ENCODE measurements at places on chromosomes 11 and 22.

- DNase-seq, result no peak
Observed at GRCh38 chr11:28227460-28227859, 119.3 kb downstream of the METTL15 start.

GRCh38 chr22:23603266-23603665 is 23.2 kb upstream of the IGLL1 start:
- DNase-seq, result no peak

GRCh38 chr22:17343766-17344165 is 25.5 kb upstream of the CECR2 start:
- DNase-seq, result no peak

DNA sequence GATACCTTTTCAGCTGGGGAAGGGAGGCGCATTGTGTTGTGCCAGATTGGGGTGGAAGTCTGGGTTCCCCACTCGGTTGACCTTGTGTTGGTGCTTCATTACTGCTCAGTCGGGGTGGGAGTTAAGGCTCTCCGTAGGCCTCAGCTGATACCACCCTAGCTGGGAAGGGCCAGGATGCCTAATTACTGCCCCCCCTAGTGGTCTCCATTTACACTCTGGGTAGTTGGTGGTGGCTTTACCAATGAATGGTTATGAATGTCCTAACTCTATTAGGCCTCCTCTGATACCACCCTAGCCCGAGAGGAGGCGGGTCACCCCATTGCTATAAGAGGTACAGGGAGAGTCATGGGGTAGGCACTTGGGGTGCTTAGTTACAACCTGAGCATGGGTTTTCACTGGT is 27.5 kb upstream of the HIKESHI start:
- DNase-seq, result no peak

DNA sequence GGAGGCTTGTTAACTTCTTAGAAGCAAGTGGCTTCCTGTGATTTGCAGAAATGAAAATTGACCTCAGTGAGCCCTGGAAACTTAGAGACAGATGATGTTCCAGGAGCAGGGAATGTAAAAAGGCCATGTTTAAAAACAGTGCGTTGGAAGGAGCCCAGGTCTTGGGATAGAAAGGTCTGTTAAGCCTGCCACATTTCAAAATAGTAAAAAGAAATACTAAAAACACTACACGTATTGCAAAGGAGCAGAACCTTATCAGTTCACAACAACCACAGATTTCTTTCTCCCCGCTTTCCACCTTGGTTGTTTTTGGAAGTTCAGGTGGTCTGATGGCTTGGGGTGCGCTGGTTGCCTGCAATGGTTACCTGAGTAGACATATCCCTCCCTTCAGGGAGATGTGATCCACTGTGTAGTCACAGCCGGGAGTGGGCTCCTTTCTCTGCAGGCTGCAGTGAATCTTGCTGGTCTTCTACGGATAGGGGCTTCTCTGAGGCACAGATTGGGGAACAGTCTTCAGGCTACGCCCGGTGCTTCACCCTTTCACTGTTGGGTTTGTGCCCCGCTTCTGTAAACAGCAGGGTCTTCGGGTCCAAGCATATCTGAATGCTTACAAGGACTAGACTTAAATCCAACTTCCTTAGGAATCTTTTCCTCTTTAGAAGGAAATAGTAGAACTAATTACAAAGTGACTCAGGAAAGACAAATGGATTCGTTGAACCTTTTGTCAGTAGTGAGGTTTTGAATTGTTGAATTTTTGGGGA is 1.9 kb downstream of the TEAD1 start:
- peak; percentile 41 for DNase-seq

- DNase-seq, result no peak
Observed at GRCh38 chr22:47687346-47687655, 924.9 kb downstream of the TBC1D22A start.

DNA sequence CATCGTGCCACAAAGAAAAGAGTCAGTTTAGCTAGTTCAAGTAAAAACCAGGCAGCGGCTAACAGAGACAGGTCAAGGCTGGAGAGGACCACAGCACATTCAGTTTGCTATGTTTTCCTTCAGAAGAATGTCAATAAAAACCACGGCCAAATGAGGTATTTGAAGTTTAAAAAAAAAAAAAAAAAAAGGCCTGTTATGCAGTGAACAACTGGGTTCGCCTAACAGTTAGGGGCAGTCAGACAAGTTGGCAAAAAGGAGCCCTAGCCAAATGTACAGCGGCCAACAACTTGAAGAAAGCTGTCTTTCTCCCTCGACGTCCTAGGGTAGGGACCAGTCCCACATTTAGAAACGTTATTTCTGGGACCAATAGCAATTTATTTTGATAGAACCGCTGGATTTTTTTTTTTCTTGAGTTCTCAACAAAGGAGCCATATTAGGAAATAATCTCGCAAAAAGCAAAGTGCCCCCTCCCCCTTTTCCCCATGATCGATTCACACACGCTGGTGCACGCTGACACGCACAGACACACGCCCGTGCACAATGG is 237.8 kb downstream of the TTC28 start:
- DNase-seq, result no peak

GRCh38 chr11:129061492-129062230 is 119.0 kb upstream of the TP53AIP1 start:
- peak; percentile 93 for DNase-seq

GRCh38 chr11:18956630-18957029 is 17.4 kb upstream of the MRGPRX1 start:
- DNase-seq, result no peak

- no peak for DNase-seq
Observed at GRCh38 chr11:110960167-110960566, 247.9 kb upstream of the ARHGAP20 start.

GRCh38 chr22:50001388-50002231 is 11.0 kb downstream of the IL17REL start:
- DNase-seq, result no peak

- DNase-seq, result peak; percentile 74
Observed at GRCh38 chr22:18050065-18050464, 25.7 kb upstream of the MICAL3 start.

DNA sequence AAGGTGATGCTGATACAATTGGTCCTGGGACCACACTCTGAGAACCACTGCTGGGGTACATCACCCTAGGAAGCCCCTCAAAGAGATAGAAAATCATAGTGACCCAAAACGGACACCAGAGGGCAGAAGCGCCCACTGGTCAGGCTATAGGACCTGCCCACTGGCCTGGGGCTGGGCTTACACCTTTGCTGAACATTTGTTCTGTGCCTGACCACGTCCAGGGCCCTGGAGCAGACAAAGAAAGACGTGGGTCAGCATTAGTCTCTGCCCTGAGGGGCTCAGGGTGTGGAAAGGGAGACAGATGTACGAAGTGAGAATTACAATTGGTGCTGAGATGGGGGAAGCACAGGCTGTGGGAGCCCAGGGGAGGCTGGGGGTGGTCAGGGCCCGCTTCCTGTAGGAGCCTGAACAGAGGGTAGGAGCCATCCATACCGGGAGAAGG is 14.4 kb upstream of the SERPINH1 start:
- DNase-seq, result peak; percentile 58

- DNase-seq, result no peak
Observed at GRCh38 chr11:86070142-86071056, 1.5 kb upstream of the PICALM start.

DNA sequence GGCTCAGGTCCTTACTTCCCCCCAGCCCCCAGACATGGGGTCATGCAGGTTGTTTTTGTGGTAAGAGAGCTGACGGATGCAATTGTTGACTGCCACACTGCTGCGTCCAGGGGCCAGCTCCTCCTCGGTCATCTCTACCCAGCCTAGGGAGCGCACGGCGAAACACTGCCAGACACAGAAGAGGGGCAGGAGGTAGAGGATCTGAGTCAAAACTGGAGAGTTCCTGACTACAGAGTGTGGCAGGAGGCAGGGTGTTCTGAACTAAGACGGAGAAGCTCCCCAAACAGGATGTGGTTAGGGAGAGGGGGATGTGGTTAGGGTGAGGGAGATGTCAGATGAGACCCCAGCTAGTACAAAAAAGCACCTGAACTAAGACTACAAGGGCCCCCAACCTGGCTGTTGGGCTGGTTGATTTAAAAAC is 12.3 kb downstream of the SMPD1 start:
- DNase-seq, result no peak

DNA sequence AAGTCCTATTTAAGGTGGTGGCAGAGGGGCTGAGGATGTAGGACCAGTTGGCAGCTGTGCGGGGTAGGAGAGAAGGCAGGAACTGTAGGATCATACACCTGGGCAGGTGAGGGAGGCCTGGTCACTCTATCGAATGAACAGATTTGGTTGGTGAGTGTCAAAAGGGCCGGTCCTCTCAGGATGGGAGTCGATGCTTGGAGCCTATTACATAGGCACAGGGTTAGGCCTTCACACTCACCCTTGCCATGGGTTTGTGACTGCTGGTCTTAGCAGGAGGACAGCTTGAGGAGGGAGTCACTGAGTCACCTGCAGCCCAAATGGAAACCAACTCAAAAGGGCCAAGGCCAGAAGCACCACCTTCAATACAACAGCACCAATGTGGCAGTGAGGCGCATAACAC is 80.2 kb upstream of the NARS2 start:
- DNase-seq, result no peak

GRCh38 chr11:64516226-64516625 is 74.8 kb upstream of the SLC22A12 start:
- DNase-seq, result no peak

GRCh38 chr22:19762568-19763457 is 2.2 kb downstream of the TBX1 start:
- peak; percentile 58 for DNase-seq

- no peak for DNase-seq
Observed at GRCh38 chr11:73565804-73566203, 32.1 kb downstream of the FAM168A start.

DNA sequence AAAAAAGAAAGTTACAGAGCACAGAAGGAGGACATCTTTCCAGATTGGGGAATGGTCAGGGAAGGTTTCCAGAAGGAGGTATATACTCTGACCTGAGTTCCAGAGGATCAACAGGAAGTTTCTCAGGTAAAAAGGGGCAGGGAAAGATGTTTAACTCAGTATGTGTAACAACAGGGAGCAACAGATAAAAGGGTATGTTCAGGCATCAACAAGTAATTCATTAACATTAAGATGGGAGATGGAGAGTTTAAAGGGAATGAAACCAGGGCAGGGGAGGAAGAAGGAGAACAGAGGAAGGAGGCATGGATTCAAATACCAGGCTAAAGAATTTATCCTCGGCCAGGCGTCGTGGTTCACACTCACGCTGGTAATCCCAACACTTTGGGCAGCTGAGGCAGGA is 2.5 kb upstream of the DENND5A start:
- DNase-seq, result no peak

GRCh38 chr11:12705874-12706273 is 31.7 kb downstream of the TEAD1 start:
- peak; percentile 55 for DNase-seq

- DNase-seq, result no peak
Observed at GRCh38 chr11:57983191-57983590, 40.5 kb upstream of the OR9Q1 start.

- DNase-seq, result no peak
Observed at GRCh38 chr11:3767536-3767935, 29.8 kb downstream of the NUP98 start.

DNA sequence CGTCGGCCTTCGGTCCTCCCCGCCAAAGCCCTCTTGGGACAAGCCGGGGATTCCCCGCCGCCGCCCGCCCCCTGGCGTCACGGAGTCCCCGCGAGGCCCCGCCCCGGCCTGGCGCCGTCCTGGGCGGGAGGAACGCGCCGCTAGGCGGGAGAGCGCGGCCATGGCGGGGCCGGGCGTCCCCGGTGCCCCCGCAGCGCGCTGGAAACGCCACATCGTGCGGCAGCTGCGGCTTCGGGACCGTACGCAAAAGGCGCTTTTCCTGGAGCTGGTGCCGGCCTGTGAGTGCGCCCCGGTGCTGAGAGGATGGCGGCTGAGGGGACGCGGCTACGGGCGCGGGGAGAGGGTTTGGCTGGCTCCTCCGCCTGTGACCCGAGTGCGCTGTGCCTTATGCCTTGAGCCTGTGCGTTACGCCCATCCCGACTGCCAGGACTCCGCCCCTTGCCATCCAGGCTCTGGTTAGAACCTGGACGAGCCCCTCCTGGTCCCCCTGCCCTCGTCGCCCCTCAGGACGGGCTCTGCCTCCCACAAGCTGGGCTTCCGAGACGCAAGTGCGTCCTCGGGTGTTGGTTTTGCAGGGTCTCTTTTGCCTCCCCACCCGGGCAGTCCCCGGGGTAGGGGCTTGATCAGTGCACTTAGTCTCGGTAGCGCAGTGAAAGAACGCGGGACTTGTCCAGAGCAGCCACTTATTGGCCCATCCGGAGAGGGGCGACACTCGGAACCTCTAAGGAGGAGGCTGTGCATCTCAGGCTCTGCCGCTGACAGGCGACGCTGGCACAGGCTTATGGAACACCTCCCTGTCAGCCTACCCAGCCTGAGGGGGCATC is at the start of gene ATG16L2:
Gene ATG16L2, plus strand, starts transcription at position 126 of the 824 bp plus-strand sequence. Its CDS starts 35 bp downstream, at position 161.
- DNase-seq, result peak; percentile 91

DNA sequence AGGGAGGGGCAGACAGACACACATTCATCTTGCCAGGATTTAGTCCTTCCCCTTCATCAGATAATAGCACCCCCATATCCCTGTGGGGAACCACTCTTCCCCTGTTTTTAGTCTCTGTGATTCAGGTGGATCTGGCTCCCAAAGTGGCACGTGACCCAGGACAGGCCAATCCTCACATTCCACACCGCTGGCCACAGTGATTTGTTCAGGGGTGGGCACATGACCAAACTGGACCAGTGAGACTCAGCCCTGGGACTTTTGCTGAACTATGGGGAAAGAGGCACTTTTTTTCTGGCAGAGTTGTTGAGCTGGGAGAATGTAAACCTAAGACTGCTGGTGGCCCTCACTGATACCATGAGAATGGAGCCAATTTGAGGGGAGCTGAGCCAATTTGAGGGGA is 19.1 kb upstream of the KCNJ11 start:
- DNase-seq, result no peak

- peak; percentile 46 for DNase-seq
Observed at GRCh38 chr11:117273550-117274289, 17.4 kb upstream of the BACE1-AS start.

- no peak for DNase-seq
Observed at GRCh38 chr11:9266926-9267325, 1.8 kb upstream of the DENND5A start.

DNA sequence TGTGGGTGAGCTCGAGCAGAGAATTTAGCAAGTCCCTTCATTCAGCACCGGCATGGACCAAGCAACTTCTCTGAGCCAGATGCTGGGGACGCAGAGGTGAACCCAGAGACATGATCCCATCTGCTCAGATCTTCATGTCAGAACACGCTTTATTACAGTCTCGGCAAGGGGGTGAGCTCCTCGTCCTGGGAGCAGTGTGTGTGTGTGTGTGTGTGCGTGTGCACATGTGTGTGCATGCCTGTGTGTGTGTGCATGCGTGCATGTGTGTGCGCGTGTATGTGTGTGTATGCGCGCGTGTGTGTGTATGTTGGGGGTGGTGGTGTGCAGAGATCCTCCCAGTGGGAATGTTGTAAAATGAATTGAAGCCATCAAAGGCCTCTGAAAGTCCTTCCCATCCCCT is 9.8 kb downstream of the MIAT start:
- peak; percentile 53 for DNase-seq
